ENCODE measurements at places on chromosomes 12 and 14.

DNA sequence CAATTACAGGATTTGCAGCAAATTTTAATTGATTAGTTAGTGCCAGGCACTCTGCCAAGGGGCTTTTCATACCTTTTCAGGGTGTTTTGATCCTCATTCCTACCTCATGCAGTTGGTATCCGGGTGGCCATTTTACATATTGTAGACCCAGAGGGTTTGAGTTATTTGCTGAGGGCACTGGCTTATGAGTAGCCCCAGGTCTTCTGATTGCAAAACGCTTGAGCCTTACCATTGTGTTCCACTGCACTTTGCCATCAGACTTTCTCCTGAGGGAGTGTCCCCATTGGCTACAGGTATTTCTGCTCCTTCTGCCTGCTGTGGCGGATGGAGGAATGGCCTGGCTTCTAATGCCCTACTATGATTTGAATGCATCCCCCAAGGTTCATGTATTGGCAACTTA is 257.8 kb upstream of the CRY1 start:
- DNase-seq: no peak

DNA sequence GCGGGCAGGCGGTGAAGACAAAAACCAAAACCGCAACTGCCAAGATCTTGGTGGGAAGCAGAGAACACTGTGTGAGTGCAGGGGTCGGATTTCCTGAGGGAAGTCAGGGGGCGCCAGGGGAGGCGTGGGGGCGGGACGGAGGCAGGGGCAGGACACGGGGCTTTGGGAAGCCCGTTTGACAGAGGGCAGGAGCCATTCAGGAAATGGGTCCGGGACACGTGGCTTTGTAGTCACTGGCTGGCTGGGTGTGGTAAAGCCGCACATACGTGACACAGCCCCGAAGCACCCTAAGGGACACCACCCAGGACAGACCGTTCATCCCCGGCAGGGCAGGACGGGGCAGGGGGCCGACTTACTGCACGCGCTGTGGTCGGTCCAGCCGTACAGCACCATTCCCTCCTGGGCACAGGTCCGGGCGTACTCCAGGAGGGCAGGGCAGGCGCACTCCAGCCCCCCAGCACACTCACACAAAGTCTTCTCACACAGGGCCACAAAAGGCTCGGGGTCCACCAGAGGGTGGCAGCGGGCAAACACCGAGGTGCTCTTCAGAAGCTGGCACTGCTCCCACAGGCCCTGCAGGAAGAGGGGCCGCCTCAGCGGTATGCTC is 49.4 kb downstream of the VWF start:
- no peak for DNase-seq

- no peak for DNase-seq
These were observed 29.1 kb upstream of the TRIM9 start for GRCh38 chr14:51124029-51124428.

DNA sequence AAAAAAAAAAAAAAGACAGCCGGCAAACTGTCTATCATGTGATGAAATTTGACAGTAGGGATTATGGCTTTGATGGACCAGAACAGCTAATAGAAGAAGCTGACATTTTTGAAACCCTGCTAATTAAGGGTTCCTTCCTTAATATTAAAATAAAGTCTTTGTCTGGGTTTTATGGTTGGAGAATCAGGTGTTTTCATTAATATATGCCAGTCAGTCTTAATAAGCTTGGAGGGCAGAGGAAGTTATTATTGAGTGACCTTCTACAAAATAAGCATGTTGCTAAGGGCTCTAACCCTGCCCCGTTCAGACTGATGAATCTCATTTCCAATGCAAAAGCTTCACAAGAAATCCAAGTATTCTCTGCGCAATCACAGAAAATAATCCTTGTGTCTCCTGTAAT is 289.8 kb downstream of the EGLN3 start:
- no peak for DNase-seq

- peak; percentile 13 for DNase-seq
These were observed 90.9 kb upstream of the MANSC4 start for GRCh38 chr12:27870939-27871338.

DNA sequence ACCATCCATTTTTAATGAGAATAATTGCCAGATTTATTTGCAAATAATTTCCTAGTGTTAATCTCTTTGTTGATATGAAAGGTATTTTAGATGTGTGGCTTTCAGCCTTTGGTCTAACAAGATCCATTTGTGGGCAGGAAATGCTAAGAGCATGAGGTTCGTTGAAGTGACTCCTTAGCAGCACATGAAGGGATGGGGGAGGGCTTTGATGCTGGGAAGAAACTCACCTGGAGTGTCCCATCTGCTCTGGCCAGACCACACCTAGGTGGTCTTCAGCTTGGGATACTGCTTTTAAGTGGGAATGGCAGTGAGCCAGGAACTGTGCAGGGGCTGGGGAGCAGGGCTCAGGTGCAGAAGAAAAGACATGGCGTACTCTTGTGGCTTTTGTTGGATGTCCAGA is 13.6 kb downstream of the SFSWAP start:
- no peak for DNase-seq

- no peak for DNase-seq
These were observed 90.9 kb upstream of the CISTR start for GRCh38 chr12:53842686-53843085.

- DNase-seq: no peak
These were observed 381.9 kb upstream of the RGS6 start for GRCh38 chr14:71550367-71550766.

DNA sequence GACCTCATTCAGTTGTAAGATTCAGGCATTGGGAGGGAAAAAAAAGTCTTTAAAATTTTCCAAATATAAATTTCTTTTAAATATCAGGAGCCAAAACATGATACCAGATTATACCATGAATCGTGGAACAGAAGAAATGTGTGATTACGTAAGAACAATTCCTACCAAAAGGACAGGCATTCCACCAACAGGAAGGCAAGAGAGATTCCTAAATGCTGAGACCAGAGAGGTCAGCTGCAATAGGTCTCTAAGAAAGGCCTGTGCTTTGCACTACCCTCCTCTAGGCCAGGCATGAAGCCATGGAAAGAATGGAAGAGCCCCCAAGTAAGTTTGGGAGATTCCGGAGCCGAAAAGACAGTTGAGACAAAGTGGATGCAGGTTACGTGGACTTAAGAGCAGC is 83.7 kb downstream of the PTGER2 start:
- no peak for DNase-seq

- DNase-seq: peak; percentile 99
These were observed 1.1 kb upstream of the PPP2R5C start for GRCh38 chr14:101760138-101761011.

DNA sequence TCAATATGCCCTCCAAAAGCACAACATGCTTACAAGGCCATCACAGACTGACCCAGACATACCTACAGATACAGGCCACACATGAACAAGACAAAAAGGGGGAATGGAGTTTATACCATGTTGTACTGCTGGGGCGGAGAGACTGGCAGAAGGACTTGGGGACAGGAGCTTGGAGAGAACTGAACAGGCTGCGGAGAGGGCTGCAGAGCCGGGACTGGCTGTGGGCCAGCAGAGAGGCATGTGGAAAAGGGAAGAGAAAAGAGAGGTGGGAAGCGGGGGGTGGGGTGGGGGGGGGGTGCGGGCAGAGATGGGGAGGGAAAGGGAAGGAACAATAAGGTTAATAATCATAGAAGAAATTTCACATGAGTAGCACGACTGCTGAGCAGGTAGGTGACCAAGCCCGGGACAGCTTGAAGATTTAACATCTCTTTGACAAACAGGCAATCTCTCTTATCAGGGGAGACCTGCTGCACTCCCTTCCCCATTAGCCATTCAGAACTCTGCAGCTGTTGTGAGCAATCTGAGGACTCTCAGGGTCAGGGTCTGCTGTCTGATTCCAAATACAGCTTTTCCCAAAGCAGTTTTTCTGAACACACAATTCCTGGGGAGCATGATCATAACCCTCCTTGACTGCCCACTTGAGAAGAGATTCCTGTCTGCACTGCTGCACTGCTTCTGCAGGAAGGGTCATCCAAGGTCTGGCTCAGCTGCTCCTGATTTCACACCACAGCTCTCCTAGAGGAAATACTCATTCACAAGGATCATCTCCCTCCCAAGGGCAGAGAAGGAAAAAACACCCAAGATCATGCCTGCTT is 21.6 kb upstream of the STAC3 start:
- DNase-seq: no peak

- no peak for DNase-seq
These were observed 6.8 kb downstream of the KRT2 start for GRCh38 chr12:52645120-52645761.

- no peak for DNase-seq
These were observed 304.8 kb downstream of the PCNX1 start for GRCh38 chr14:71212093-71212492.

DNA sequence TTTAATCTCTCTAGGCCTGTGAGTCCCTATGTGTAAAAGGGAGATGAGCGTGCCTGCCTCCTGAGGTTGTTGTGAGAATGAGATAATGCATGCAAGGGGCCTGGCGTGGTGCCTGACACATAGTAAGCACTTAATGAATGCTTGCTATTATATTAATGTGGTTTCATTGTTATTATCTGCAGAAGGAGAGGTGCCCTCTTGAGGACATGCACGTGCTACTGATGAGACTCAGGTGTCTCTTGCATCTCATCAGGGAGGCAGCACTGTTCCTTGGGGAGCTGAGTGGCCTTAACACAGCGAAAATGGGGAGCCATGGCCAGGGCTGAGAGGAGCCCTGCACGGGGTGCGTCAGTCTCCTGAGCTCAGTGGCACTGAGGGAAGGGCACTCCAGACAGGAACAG is 29.9 kb upstream of the BCDIN3D start:
- no peak for DNase-seq

DNA sequence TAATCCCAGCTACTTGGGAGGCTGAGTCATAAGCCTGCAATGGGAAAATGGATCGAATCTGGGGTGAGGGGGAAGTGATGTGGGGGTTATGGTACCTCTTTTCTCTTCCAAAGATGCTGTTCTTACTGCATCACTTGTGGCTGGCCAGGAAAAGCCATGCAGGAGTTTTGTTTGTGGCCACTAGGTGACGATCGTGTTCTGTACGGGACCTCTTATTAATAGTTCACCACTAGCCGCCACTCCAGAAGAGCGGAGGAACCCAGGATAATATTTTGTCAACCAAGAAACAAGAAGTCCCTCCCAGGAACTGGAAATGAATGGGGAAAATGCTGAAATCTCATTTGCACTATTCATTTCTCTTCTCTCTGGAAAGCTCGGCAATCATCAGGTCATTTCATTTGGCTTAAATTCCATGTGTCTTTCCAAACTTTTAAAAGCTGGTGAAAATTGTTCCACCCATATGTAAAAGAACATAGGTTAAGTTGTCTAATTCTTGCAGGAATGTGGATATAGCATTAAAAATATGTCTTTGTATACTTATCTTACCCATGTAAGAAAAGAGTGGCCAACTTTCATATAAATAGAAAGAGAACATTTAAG is 8.9 kb downstream of the GPR65 start:
- DNase-seq: peak; percentile 55

DNA sequence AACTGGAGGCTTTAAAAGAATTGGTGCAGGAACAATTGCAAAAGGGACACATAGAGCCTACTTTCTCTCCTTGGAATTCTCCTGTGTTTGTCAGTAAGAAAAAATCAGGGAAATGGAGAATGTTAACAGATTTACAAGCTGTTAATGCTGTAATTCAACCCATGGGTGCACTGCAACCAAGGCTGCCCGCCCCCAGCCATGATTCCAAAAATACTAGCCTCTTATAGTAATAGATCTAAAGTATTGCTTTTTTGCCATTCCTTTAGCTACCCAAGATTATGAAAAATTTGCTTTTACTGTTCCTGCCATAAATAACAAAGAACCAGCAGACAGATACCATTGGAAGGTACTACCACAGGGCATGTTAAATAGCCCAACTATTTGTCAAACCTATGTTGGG is 15.3 kb upstream of the OR8S1 start:
- no peak for DNase-seq

GRCh38 chr12:102548543-102548942 is 68.2 kb upstream of the IGF1 start:
- no peak for DNase-seq

DNA sequence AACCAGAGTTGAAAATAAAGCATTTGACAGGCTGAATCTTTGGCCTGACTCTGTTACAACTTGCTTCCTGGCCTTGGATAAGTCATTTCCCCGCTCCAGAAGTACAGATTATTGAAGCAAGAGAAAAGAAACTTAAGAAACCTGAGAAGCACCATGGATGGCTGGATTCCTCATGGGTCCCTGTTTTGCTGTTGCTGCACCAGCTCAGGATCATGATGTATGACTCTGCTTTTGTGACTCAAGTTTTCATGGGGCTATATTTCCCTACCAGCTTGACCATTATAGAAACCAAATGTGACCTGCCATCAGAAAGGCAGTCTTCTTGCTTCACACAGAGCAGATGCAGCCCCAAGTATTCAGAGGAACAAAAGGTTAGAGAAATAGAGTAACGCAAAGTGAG is 921.8 kb downstream of the BCL11B start:
- no peak for DNase-seq

GRCh38 chr12:105804591-105805265 is 334.0 kb downstream of the NUAK1 start:
- no peak for DNase-seq

DNA sequence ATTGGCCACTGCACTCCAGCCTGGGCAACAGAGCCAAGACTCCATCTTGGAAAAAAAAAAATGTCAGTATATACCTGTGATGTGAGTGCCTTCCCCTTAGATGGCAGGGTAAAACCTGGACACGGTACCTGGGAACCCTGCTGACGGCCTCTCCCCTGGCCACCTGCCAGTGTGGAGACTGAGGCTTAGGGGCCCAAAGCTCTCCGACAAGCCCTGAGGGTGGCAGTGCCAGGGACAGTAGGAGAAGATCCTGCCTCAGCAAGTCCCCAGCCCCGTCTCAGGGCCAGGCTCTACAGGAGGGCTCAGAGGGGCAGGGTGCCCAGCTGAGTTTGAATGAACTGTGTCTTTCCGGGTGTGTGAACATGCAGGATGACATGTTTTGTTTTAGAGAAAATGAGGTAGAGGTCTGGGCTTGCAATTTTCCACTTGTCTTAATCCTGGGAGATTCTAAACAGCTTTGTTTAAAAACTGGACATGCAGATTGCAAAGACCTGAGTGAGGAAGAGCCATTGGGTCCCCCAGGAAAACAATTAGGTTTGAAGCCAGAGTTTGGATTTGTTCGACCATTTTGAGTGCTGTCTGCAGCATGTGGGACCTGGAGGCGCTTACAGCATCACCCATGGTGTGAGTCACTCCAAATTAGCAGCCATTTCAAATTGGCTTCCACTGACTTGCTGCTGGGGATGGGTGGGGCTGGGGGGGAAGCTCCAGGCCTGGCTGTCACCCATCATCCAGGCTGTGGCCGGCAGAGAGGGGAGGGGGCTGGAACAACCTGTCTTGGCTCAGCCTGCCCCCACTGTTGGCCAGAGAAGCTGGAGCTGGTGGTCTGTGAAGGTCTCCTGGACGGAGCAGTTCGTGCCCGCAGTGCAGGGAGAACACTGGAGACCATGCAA is 10.8 kb downstream of the TSPAN9 start:
- DNase-seq: no peak

GRCh38 chr14:22482782-22483553 is 106.1 kb downstream of the DAD1 start:
- no peak for DNase-seq
